ENCODE measurements at places on chromosomes 12 and 14. TPM values are rescaled to one million over a fixed set of nuclear protein-coding genes. Genes with fewer than 3 reads are reported as not detected.

DNA sequence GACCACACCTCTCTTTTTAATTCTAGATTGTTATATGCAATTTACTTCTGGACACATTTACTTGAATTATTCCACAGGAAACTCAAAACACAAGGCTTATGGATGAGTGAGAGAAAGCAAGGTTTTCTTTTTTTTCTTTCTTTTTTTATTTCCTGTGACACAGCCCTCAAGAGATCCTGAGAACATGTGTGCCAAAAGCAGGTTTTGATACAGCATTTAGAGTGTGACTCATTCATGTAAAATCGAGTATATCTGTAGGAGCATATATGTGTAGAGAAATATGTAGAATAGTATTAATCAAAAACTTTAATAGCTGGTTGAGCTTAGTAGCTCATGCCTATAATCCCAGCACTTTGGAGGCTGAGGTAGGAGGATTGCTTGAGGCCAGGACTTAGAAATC lies 4.4 kb upstream of the MAX start:
- no peak for DNase-seq

Gene TOMM20L
- total RNA-seq: not detected

GRCh38 chr12:11500188-11500860 lies 105.0 kb upstream of the PRB2 start:
- DNase-seq: peak; percentile 71

DNA sequence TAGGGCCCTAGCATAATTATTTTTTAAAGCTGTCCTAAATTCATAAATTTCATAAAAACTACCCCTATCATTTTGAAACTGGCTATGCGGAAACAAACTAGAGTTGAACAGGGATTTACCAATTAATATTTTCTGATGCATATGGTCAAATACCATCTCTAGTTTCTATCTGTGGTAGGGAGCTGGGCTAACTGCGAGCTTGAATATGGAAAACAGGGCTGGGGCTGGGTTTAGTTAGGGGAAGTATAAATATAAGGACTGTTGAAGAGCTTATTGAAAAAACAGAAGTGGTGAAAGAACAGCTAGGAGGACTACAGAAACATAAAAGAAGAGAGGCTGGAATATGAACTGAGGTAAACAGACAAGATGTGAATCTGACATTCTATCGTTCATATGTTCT lies 91.8 kb downstream of the SLC38A1 start:
- DNase-seq: no peak

- DNase-seq: no peak
Observed at GRCh38 chr12:71134405-71134804, 23.4 kb downstream of the TSPAN8 start.

Gene CCER1
- not detected for total RNA-seq

- no peak for DNase-seq
Observed at GRCh38 chr12:597926-598568, 65.2 kb downstream of the NINJ2 start.

DNA sequence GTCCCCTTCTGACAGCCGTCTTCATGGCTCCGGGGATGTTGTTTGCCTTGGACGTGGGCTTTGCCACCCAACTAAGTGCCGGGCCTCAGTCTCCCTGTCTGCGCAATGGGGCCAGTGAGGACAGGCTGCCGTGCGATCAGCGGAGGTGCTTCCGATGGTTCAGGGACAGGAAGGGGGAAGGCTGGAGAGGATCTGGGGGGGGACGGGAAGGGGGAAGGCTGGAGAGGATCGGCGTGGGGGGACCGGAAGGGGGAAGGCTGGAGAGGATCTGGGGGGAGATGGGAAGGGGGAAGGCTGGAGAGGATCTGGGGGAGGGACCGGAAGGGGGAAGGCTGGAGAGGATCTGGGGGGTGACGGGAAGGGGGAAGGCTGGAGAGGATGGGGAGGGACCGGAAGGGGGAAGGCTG lies 3.4 kb downstream of the MMP17 start:
- no peak for DNase-seq

DNA sequence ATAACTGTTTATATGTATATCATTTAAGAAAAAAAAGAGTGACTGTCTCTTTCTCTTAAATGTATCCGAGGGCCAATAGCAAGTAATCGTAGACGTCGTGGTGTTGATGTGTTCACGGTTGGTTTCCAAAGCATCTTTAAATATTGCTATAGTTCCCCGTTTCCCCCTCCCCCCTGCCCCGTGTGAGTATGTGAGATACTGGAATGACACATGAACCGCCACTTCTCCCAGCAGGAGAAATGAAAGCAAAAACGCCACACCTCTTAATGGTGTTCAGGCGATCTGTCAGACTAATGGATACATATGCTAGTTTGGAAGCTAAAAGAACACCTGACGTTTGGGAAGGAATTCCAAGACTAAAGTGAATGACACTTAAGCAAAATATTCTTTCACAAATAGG lies 258.3 kb downstream of the FOXN3 start:
- DNase-seq: no peak

Gene ANKRD9
- 5.5 TPM for total RNA-seq

Gene SERPINA9
- total RNA-seq: not detected

GRCh38 chr12:46944088-46944487 lies 118.3 kb upstream of the SLC38A4 start:
- no peak for DNase-seq

Gene TAS2R30
- 4.9 TPM for total RNA-seq

GRCh38 chr12:121748571-121749265 lies 36.2 kb downstream of the TMEM120B start:
- DNase-seq: peak; percentile 4

Gene KCNC2
- total RNA-seq: not detected

DNA sequence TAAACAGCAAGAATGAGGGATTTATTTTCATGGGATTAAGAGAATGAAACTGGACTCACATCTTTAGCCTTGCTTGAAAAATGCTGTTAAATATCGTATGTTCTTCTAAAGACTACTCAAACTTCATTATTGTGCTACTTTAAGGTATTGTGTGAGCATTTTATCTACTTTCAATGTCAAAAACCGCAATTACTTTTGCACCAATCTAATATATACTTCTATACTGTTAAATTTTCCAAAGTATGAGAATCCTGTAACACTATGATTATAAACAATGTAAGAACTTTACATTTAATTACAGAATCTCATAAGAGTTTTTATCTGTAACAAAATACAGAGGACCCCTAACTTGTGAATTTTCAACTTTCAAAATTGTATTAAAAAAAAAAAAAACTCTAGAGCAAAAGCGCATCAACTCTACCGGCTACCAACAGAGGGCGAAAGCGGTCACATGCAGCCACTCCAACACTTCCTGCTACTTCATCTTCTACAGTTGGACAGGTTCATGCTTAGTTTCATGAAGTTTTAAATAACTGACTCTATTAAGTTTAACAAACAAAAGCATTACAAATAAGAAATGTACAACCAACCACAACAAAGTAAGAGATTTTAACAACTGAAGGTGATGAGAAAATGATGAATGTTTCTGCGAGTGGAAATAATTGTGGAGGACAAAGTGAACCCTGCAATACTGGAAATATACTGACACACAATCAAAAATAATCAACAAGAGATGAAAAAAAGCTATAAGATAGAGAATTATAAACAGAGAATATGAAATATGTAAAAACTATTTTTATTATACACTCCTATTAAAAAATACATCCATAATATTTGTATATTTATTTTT lies 210.9 kb downstream of the MED13L start:
- peak; percentile 58 for DNase-seq

Gene CMA1
- total RNA-seq: not detected

DNA sequence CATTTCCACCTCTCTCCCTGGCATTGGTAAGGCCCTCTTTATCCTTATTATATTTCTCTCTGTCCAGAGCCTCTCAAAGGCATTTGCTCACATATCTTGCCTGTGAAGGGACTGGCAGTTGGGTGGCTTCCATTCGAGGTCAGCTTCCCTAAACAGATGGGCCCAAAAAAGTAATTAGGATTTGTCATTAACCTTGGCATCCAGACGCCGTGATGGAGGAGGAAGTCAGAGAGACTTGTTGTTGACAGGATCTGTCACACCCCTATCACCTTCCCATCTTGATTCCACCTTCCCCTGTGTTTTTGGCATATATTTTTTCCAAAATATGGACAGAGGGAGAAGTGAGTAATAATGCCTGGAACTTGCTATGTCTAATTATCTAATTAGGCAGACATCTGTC lies 54.0 kb upstream of the OAS1 start:
- DNase-seq: no peak

Gene GARIN6
- total RNA-seq: not detected

Gene PLCZ1
- not detected for total RNA-seq

Gene CABP1
- total RNA-seq: not detected

Gene ADGRD1
- total RNA-seq: 0.22 TPM

- DNase-seq: no peak
Observed at GRCh38 chr12:122951406-122951805, 14.9 kb downstream of the ABCB9 start.

Data from CD4-positive, alpha-beta T cell (primary cell).